ENCODE measurements at places on chromosomes 7 and 10.

GRCh38 chr10:35855155-35855947, 213.3 kb upstream of the FZD8 start:
- no peak for DNase-seq

- no peak for DNase-seq
These were observed 35.9 kb downstream of the PTPRE start for GRCh38 chr10:127942811-127943210.

- no peak for DNase-seq
These were observed 82.0 kb downstream of the FGFR2 start for GRCh38 chr10:121516093-121516865.

DNA sequence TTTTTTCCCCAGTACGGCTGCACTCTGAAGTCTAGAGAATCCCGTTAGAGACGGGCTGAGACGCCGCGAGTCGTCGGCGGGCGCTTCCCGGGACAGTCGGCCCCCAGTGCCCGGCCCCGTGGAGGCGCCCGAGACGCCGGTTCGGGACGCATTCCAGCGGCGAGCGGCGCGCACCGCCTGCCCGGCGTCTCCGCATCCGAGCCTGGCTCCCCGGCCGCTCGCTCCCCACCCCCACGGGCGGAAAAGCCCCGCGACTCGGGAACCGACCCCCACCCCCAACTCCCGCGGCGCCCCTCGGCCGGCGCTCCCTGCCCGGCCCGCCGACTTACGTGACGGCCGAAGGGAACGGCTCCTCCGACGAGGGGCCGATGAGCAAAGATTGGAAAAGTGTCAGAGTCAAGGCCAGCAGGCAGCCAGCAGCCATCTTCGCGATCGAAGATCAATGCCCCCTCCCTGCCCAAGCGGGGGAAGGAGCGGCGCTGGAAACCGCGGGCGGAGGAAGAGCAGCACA, 486 bp downstream of the CACNA2D1 start:
- peak; percentile 70 for DNase-seq

GRCh38 chr7:25486656-25487055, 258.4 kb upstream of the NPVF start:
- no peak for DNase-seq

- DNase-seq, result no peak
These were observed 3.0 kb downstream of the SEMA4G start for GRCh38 chr10:100972115-100972903.

- DNase-seq, result no peak
These were observed 972.8 kb downstream of the ANKRD7 start for GRCh38 chr7:119197172-119197876.

GRCh38 chr7:42253316-42253715, 16.3 kb upstream of the GLI3 start:
- no peak for DNase-seq
